ENCODE measurements at places on chromosomes 3 and 15.

- no peak for DNase-seq
These were observed 1.6 kb upstream of the ANXA2 start for GRCh38 chr15:60399246-60399915.

GRCh38 chr3:168053115-168053514 is 42.6 kb downstream of the GOLIM4 start:
- DNase-seq: no peak

- DNase-seq: no peak
These were observed 105.7 kb upstream of the TRPM1 start for GRCh38 chr15:31207246-31207645.

GRCh38 chr3:79005084-79005483 is 762.7 kb downstream of the ROBO1 start:
- no peak for DNase-seq

DNA sequence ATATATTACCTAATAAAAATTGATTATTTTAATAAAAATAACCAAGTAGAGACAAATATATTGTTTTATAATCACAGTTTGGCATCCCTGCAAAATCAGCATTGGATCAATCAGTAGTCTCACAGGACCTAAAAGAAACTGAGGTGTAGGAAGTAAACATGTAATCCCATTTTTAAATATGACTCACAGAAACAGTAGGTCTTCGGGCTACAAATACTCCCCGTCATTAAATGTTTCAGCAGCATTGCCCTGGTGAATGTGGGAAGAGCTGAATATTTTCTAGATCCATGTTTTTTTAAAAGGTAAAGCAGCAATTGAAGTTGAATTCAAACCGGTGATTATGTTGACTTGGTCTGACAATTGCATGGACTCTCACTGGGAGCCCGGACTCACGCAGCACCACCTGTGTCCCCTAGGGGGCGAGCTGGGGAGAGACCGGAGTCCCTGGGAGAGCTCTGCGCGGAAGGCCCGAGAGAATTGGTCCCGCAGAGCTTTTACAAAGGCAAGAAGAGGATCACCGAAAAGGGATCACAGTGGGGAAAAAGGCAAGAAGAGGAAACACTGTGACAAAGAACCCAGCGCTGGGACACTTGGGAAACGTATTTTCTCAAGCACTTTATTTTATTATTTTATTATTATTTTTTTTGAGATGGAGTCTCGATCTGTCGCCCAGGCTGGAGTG is 17.2 kb upstream of the USP3 start:
- DNase-seq: peak; percentile 84

GRCh38 chr3:189714991-189715961 is 84.1 kb downstream of the TP63 start:
- no peak for DNase-seq

DNA sequence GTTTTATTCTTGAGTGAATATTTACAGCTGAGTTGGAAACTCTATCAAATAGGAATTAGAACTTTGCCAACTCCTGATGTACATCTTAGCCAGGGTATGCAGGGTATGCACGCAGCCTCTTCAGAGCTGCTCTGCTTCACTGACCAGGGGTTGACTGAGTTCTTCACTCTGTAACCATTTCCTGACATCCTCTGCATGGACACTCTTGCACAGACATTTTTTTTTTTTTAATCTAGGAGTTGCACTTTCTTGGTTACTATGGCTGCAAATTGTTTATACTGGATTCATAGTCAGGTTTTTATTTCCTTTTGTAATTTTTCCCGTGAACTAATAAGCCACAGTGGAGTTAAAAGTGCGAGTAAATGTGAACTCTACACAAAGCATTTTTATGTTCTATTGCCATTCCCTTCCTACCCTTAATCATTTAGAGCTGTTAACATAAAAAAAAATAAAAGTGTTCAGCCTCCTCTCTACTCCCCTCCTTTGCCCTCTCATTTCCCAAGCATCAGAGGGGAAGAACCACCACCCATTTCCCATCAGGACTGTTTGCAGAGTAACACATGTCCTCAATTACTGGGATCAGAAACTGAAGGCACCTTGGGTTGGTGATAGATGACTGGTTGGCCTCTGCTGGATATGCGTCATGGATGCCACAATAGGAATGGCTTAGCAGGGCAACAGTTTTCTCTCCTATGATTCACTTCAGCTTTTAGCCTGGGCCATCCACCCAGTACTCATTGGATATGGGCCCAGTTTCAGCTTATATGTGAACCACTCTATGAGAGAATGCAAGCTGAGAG is 54.0 kb downstream of the DUT start:
- no peak for DNase-seq

DNA sequence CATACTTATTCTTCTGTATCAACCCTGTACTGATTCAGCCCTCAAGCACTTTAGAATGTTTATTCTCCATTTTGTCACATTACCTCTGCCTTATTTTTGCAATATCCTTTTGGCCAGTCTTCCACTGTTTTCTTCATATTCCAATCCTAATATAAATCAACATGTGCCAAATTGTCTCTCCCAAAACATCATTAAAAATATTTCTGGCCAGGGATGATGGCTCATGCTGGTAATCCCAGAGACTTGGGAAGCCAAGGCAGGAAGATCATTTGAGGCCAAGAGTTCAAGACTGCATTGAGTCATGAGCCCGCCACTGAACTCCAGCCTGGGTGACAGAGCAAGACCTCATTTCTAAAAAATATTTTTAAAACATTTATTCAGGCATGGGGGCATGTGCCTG is 641.4 kb upstream of the CBLB start:
- no peak for DNase-seq

DNA sequence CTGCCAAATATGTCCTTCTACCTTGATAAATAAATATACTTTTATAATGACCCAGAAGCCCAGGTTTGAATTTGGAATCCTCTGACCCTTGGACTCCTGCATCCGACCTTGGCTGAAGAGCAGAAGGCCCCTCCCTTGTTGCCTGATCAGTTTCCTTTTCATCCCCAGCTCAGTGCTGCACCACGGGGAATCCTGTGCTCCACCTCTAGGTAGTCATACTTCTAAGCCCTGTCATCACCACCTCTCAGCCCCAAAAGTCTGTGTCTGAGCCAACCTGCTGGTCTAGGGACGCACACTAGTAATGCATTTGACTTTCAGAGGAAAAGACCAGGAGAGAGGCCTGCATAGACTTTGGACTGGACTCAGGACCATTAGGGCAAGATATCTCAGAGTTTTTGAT is 310.6 kb downstream of the NLGN1 start:
- DNase-seq: no peak

- DNase-seq: peak; percentile 92
These were observed 129.1 kb downstream of the NTRK3 start for GRCh38 chr15:88127432-88127790.

DNA sequence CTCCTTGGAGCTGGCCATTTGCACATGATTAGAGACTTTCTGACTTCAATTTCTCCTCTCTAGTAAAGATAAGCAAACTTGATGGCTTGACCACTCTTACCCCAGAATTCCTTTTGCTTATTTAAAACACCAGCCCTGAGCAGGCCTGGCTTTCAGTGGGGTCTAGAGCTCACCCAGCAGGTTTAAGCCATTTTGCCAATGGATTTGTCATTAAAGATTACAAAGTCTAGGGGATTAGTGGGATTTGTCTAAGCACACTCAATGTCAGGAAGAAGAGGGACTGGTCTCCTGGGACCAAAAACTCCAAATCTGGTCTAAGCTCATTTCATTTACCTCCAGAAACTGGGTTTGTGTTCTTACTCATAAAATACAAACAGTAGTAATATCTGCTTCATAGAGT is 57.3 kb upstream of the SNTN start:
- DNase-seq: no peak
